Eye (tissue), 1 donor: ENCODE measurements at places on chromosomes 2 and 18.
A peak's percentile ranks its signal among the peaks of the same experiment; 100 is the strongest.

- DNase-seq, result no peak
These were observed 175.3 kb downstream of the KCNE4 start for GRCh38 chr2:223227338-223227737.

- DNase-seq, result no peak
These were observed 988 bp upstream of the KANSL1L start for GRCh38 chr2:210172219-210172575.

DNA sequence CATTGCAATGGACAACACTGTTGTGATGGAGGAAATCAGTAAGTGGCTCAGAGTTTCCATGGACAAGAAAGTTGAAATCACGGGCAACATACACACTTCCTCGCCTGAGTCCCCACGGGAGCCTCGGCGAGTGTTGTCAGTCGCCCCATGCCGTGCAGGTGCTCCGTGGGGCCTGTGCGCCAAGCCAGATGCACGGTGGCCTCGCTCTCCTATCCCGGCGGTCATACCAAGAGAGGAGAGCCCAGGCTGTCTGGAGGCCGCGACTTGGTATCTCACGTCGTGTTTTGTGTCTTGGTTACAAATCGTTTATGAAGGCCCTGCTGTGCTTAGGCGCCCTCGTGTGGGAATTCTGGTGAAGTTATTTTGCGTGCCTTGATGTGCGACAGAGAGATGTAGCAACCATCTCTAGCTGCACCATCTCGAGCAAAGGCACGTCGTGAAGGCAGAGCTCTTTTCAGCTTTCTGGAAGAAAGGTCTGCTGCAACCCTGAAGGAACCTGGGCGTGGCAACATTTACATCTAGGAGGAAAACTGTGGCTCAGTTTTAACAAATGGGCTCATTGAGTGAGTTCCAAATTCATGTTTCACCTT lies 21.8 kb downstream of the ATG4B start:
- peak; percentile 89 for DNase-seq

DNA sequence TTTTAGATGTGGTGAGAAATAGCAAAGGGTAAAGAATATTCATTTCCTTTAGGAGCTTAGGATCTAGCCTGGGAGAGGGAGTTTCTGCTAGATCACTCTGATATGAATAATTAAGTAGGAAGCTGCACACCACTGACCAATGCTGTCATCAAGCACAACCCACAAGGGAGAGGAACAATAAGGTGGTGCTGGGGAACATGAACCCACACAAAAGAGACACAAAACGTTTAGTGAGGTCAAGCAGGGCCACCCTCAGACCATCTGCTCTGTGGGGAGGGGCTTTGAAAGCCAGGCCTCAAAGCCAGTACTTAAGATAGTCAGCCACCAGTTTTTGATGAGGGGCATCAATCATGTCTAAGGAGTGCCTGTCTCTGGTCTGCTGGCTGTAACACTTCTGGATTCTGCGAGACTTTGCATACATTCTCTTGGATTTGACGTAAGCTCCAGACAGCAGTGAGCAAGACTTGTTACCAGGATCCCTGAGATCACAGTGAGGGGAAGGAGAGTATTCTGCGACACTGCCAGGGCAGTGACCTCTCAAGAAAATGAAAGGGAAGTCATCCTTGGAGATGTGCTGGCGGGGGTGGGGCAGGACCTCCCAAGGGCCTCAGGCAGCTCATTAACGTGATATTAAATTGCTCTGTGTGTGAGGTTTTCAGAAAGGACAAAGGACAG lies 127.0 kb downstream of the CCBE1 start:
- peak; percentile 87 for DNase-seq

DNA sequence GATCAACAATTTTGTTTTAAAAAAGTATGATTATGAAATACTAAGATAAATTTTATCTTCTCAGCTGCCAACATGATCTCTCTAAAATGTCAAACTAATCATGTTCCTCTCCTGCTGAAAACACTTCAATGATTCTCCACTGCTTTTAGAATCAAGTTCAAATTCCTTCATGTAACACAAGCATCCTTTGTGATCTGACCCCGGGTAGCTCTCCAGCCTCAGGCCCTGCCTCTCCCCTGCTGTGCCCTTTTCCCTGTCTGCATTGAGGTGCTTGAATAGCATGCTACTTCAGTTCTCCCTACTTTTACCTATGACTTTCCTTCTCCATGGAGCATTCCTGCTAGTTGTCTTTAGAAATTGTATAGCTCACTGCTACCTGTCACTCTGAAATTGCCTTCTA lies 274.8 kb downstream of the PDE11A start:
- DNase-seq, result peak; percentile 36

DNA sequence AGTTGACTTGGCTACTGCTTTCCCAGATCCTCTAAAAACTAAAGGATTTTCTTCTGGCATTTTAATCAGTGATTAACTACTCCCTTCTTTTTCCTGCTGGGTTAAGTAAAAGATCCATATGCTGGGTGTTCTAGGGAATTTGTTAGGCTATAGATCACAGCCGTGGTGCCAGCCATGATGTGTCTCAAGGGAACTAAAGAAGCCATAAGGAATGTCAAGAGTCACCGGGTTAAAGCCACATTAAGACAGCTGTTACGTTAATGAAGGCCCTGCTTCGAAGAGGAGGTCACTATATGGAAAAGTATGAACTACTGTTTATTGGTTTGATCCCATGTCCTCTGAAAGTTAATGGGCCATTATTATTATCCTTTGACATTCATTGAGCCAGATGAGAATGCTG lies 70.7 kb downstream of the PAX3 start:
- no peak for DNase-seq

GRCh38 chr18:10322004-10322403 lies 132.4 kb upstream of the APCDD1 start:
- DNase-seq, result no peak

- DNase-seq, result no peak
These were observed 208.3 kb downstream of the ERBB4 start for GRCh38 chr2:212330263-212330662.

DNA sequence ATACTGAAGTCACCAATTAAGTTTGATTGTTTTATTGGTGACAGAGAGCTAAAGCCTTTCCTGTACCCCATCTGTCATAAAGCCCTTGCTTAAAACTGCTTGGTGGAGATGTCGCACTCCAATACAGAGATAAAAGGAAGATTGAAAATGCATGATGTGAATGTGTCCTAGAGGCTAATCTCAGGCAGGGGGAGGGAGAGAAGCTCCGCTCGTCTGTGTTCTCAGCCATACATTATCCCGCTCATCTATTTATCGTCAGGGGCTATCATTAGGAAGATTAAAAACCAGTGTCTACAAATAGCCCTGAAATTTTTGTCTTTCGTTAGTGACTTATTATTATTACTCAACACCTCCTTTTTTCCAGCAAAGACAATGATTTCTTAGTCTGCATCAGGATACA lies 110.3 kb downstream of the CMPK2 start:
- no peak for DNase-seq

- peak; percentile 56 for DNase-seq
These were observed 86.9 kb upstream of the LMAN1 start for GRCh38 chr18:59446012-59446411.

GRCh38 chr2:229725716-229726574 lies 11.6 kb upstream of the DNER start:
- DNase-seq, result peak; percentile 24

GRCh38 chr18:25923193-25923592 lies 167.2 kb downstream of the SS18 start:
- DNase-seq, result no peak

DNA sequence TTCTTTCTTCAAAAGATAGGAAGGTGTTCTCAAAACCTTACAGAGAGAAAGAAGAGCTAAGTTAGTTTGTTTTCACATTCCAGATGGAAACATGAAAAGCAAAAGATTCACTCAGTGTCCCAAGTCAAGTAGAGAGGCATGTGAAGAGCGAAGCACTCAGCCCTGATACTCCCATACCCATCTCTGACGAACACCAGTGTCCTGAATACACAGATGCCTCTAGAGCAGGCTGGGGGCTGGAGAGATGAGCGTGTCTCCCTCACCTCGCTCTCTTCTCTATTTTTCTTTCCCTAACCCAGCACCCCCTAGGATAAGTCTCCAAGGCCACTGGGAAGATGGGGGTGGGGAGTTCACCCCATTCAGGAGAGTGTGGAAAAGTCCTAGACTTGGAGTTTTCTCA lies 227.8 kb downstream of the TMEM163 start:
- DNase-seq, result no peak

DNA sequence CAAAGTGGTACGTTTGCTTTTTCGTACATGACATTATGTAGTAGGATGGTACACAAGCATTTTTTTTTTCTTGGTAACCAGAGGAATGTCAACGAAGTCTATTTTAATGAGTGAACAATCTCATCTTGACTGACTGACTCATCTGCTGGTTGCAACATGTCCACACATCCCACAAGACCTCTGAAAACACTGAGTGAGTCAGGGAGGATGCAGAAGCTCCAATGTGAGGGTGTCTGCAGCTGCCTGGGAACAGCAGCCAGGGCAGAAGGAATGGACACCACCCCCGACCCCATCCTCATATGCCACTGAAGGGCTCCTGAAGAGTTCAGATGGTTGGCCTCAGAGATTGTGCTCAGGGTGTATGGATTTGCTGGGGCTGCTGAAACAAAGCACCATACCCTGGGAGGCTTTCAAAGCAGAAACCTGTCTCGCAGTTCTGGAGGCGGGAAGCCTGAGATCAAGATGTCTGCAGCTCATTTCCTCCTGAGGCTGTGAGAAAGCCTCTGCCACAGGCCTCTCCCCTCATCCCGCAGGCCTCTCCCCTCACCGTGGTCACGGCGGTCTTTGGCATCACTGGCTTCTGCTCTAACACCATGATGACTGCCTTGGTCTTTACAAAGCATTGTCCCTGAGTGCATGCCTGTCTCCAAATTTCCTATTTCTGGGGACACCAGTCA lies 124.6 kb downstream of the LRATD1 start:
- no peak for DNase-seq

GRCh38 chr2:196244966-196245365 lies 73.6 kb upstream of the STK17B start:
- no peak for DNase-seq

DNA sequence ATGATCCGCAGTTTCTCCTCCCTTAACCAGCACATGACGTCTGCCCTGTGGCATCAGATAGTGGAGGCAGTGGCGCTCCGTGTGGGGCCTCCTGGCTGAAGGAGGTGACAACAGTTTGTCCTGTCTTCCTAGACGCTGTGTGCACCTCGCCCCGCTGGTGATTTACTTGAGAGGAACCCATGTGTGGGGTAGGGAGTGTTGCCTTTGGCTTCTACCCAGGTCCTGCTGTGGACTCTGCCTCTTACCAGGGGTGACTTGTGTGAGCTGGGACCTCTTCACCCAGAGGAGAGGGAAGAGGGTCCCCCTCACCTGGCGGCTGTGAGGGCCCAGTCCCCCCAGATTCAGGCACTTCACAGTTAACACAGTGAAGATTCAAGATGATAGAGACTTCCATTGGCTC lies 77.6 kb downstream of the TMEM18 start:
- DNase-seq, result no peak

GRCh38 chr2:239112127-239112774 lies 264.4 kb downstream of the TWIST2 start:
- DNase-seq, result no peak

GRCh38 chr18:56986829-56987228 lies 160.1 kb upstream of the BOD1L2 start:
- no peak for DNase-seq

DNA sequence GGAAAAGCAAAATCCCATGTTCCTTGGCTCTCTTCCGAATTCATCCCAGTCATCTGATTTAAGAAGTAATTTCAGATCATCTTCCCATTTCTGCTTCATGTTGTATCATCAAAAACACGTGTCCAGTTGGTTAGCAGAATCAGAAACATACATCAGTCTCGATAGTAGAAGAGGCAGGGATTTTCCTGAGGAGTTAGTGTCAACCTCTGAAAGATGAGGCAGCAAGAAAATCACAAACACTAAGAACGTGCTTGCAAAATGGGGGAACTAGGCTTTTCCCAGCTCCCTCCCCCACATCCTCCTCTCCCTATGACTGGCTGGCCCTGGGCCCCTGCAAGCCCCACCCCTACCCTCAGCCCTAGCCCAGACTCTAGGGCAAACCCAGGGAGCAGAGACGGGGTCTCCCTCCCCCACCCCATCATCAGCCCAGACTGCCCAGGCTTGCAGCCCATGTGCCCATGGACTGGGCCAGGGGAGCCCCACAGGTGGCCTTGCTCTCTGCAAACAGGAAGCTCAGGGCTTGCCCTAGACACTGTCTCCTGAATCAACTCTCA lies 161.0 kb upstream of the ID2 start:
- DNase-seq, result no peak

GRCh38 chr2:129796225-129796624 lies 183.2 kb upstream of the RAB6C start:
- DNase-seq, result no peak

DNA sequence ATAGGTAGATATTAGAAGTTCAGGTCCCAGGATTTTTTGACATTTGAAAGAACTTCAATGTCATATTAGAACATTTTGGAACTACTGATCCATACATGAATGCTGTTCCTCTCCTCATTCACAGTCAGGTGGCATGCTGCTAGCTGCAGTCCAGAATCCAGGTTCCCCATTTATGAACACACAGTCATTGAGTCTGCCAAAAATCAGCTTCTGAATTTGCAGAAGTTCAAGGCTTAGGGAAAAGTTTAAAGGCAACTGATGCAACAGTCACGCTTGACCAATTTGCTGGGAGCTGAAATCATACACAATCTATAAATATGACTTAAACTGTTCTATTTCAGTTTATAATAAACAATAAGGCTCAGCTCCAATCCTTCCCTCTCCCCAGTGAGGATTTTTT lies 17.3 kb upstream of the TTR start:
- DNase-seq, result no peak

DNA sequence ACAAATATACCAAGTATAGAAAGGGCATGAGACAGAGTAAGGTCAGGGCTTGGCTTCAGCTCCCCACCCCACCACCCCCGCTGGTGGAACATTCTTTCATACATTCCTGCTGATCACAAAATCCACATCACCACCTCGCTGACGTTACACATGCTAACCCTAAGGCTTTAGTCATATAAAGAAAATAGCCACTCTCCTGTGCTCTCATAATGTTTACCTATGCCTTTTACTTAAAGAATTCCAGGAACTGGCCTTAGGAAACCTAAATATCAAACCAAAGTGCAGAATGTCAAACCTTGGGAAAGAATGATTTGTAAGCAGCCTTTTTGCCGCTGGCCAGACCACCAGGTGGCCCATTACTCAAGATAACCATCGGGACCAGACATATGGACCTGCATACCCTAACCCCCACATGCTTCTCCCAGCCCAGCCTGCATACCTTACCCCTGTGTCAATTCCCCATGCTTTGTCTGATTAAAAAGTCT lies 136.3 kb upstream of the SLC39A10 start:
- DNase-seq, result no peak

- no peak for DNase-seq
These were observed 7.2 kb downstream of the STK36 start for GRCh38 chr2:218679119-218679518.
